ENCODE measurements at places on chromosomes 4 and X.

DNA sequence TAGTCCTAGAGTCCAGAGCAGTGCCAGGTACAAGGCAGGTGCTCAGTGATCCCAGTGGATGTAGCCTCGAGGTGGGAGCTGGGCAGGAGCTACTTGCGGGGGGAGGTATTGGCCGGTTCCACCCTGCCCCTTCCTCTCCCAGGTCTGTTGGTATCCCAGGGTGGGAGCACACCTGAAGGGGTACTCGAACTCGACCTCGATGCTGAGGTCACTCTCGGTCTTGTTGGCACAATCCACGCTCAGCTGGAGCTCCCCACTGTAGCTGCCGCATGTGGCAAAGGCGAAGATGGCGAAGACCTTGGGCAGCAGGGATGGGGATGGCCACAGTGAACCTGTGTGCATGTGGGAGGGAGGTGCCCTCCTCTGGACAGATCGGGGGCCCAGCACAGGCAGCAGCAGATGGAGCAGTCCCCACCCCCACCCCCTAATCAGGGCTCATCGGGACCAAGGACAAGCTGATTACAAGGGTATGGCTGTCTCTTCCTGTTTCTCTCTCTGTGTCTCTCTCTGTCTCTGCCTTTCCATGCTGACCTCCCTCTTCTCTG is 2.4 kb downstream of the SYP start:
- no peak for DNase-seq

GRCh38 chr4:7767966-7768365 is 171.7 kb downstream of the AFAP1 start:
- no peak for DNase-seq

GRCh38 chr4:87853108-87853507 is 20.3 kb downstream of the MEPE start:
- DNase-seq, result no peak

GRCh38 chrX:41033299-41033698 is 51.9 kb upstream of the USP9X start:
- DNase-seq, result no peak

GRCh38 chr4:119543187-119543586 is 85.4 kb downstream of the PDE5A start:
- no peak for DNase-seq

All from dorsolateral prefrontal cortex (tissue), 122 donors.